ENCODE measurements at places on chromosomes 1 and 21.

- no peak for DNase-seq
These were observed 123.6 kb downstream of the GABPA start for GRCh38 chr21:25858325-25858724.

GRCh38 chr1:162901243-162901642 is 40.3 kb upstream of the CCDC190 start:
- no peak for DNase-seq

DNA sequence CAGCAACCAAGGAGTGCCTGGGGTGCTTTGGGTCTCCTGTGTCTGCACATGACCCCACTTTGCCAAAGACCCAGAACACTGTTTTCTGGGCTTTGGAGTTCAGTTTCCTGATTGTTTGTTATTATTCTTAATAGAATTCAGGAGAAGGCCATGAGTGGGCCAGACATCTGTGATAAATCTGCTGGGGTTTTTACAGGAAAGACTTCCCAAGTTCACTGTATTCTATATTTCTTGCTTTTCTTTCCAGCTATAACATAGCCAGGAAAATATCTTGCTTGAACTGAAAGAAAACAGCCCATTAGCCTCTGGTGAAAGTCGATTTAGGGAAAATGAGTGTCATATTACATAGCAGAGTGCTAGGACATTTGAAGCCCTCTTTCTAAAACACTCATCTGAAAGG is 345.1 kb upstream of the USP24 start:
- DNase-seq = no peak

- no peak for DNase-seq
These were observed 13.6 kb downstream of the RD3 start for GRCh38 chr1:211478376-211478775.

- no peak for DNase-seq
These were observed 4.6 kb upstream of the SLC6A9 start for GRCh38 chr1:44035726-44036408.

DNA sequence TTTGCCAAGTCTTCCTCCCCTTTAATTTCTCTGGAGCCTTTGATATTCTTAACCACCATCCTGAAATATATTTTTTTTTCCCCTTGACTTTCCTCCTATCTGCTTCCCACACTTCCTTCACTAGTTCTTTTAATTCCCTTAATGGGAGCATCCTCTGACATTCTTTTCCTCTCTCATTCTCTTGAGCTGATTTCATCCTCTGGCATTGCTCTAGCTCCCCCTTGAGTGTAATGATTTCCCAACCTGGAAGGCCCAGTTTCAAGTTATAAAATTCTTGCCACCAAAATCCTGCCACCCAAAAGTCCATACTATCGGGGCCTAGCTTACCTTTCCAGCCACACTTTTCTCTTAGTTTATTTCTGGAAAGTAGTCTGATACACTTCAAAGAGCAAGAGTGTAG is 39.5 kb upstream of the UBE2U start:
- no peak for DNase-seq

- no peak for DNase-seq
These were observed 32.7 kb upstream of the TMEM125 start for GRCh38 chr1:43237121-43237520.

- no peak for DNase-seq
These were observed 56.0 kb downstream of the SASS6 start for GRCh38 chr1:100076744-100077143.

DNA sequence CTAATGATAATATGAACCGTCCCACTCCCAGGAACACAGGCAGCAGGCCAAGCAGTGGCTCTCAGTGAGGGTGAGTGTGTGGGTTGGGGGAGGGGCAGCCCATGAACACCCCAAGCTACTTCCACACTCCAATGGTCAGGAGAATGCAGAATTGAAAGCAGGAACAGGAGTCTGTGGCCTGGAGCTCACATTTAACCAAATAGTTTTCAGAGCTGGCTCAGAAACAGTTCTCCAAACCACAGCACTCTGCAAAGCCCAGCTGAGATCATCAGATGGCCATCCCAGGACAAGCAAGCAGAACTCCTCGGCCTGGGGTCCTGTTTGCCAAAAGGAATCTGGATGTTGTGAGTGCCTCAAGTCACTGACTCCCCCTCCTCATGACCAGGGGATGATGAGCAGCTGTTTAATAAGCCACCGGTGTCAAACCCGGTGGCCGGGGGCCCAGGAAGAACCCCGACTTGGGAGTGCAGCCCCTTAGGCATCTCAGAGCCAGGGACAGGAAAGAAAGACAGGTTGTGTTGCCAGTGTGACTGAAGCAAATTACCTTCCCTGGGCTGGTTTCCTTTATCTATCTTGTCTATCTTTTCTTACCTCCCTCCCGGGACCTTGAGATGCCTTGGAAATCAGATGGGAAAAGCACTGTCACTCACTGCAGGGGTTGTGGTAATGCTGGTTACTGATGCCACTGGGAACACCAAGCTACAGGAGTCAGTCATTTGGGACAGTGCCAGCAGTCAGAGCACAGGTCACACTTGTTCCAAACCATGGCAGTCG is 20.4 kb downstream of the DEGS1 start:
- no peak for DNase-seq

DNA sequence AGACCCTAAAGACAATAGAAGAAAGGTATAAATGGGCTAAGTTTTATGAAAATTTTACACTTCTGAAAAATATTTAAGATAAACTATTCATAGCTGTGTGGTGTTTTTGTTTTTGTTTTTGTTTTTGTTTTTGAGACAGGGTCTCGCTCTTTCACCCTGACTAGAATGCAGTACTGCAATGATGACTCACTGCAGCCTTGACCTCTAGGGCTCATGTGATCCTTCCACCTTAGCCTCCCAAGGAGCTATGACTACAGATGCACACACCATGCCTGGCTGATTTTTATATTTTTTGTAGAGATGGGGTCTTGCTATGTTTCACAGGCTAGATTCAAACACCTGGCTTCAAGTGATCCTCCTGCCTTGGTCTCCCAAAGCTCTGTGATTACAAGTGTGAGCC is 66.6 kb downstream of the PUM1 start:
- DNase-seq = no peak

DNA sequence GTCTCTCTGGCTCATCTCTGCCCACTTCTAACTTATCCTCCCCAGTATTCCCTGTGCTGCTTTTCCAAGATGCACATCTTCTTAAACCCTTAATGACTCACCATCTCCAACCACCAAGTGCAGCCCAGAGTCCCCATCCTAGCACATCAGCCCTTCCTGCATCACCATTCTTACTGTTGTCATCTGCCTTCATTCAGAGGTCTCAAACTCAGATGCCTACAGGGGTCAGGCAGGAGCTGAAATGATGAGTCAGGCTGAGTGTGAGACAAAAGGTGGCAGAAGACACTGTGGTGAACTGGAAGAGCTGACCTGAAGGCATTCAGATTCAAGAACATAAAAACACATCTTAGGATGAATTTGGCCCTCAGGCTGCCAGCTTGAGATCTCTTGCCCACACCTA is 34.6 kb downstream of the OLFML2B start:
- no peak for DNase-seq

GRCh38 chr1:90417126-90417525 is 300.0 kb downstream of the BARHL2 start:
- DNase-seq = no peak

- DNase-seq = no peak
These were observed 65.7 kb downstream of the KIF26B start for GRCh38 chr1:245220381-245220985.

DNA sequence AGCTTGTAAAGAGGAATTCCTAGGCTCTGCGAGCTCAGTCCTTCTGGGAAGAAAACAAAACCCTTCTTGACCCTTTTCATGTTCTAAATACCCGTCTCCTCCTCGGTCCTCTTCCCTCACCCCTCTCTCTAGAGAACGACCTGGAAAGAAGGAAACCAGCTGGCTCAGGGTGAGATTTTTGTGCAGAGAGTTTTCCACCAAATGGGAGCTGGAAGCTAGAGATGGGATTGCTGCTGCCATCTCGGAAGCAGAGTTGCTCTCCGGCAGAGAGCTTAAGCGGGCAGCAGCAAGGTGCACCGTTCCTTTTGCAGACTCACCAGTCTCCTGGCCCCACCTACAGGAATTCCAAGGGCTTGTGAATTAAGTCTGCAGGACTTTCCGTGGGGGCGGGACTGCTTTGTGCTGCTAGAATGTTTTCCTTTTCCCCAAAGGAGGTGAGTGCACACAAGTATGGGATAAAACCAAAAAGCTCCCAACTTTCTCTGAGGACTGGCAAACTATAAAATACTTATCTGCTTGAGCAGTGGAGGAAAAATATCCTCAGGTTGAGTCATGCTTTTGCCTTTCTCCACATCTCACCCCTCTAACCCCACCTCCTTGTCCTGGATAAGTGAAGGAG is 29.1 kb upstream of the KIAA0040 start:
- no peak for DNase-seq

- no peak for DNase-seq
These were observed 3.0 kb downstream of the FCAMR start for GRCh38 chr1:206967096-206967849.

- no peak for DNase-seq
These were observed 86.1 kb downstream of the TTLL7 start for GRCh38 chr1:83912876-83913275.

- DNase-seq = no peak
These were observed 13.3 kb downstream of the TRIM11 start for GRCh38 chr1:228393268-228393701.

GRCh38 chr21:39307466-39307865 is 6.0 kb downstream of the BRWD1 start:
- no peak for DNase-seq

DNA sequence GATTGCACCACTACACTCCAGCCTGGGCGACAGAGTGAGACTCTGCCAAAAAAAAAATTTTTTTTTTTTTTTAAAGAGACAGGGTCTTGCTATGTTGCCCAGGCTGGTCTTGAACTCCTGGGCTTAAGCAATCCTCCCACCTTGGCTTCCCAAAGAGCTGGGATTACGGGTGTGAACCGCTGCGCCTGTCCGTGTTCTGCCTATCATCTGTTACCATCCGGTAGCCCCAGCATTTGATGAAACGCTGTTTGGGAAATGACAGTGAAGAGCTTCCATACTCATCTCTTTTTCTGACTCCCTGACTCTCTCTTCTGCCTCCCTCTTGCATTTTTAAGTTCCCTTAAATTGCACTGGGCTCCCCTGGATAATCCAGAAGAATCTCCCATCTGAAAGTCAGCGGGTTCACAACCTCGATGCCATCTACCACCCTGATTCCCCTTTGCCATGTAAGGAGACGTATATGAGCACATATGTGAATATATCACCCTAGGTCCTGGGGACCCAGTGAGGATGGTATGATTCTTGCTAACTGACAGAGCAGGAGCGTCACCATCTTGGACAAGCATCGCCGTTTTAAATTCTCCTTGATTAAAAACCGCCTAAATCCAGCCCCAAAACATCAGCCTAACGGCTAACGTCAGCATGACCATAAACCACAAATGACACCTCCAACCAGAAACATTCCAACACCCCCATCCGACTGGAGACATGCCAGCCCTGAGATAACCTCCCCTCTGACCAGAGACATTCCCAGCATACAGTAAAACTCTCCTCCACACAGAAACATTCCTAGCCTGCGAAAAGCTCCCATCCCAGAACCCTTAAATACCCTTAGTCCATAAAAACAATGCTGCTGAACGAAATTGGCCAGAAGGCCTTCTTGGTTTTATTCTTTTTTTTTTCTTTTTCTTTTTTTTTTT is 12.4 kb downstream of the TNFRSF8 start:
- no peak for DNase-seq

DNA sequence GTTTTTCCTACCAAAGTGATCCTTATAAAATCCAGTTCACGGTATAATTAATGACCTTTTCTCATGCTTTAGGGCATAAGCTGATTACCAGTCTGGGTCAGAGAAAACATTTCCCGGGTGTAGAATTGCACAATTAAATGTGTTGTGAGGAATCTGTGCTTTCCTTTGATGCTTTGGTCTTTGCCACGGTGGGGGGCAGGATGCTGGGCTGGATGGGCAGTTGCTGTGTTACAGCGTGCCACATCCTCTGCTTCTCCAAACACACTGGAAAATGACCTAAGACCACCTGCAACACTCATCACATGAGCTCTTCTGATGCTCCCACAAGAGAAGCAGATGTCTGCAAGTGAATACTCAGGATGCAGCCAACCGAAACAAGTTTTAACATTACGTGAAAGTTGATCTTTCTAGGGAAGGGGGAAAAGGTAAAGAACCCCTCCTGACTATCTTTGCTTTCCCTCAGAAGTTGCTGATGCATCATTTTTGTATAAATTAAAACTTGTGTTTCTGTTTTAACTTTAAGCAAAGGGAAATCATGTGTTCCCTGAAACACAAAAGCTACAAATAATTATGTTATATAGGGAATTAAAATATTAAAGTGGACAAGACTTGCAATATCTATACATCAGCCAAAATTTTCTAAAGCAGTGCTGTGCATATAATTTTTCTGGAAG is 515.3 kb upstream of the NR5A2 start:
- no peak for DNase-seq

DNA sequence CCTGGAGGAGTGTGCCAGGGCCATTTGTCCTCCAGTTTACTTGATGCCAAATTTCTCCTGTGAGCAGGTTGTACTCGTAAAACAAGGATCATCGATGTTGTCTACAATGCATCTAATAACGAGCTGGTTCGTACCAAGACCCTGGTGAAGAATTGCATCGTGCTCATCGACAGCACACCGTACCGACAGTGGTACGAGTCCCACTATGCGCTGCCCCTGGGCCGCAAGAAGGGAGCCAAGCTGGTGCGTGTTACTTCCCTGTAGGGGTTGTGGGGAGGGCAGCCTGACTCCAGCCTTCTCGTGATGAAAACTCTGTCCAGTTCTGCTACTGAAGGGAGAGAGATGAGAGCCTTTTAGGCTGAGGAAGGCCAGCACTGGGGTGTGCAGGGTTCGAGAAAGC is 2.2 kb downstream of the RPS8 start:
- DNase-seq = no peak

GRCh38 chr1:235533476-235534168 is 29.4 kb upstream of the B3GALNT2 start:
- DNase-seq = no peak

DNA sequence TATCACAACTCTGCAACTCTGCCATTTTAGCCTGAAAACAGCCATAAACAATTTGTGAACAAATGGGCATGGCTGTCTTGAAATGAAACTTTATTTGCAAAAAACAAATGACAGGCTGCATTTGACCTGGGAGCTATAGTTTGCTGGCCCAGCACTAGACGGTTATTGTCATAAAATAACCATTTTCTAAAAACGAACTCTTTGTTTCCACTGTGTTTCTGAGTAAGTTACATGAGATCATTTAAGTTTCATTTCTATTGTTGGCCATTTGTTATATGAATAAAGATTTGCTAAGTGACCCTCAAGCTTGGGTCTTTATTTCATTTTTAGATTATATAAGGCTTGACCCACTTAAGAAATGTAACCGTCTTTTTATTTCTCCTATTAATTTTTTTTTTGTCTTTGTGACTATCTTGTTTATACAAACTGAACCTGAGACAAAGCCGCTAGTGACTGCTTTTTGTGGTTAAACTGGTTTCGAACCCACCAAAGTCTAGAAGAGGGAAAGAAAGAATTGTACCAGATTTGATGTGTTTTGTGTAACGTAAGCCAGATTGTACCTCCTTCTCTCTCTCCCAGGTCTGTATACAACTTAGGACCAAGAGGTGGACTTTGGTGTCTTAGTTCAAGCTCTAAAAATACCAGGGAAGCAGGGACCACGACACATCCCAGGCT is 12.9 kb upstream of the KCNJ15 start:
- DNase-seq = no peak
